Hair follicle dermal papilla cell (primary cell): ENCODE measurements at places on chromosomes 4 and X. TPM values are rescaled to one million over a fixed set of nuclear protein-coding genes. Genes with fewer than 3 reads are reported as not detected.

Gene CYSLTR1
- under 0.01 TPM in 1 of 2 replicates, not detected in the other for total RNA-seq

Gene BMPR1B
- 0.32 and 0.73 TPM in 2 replicates for total RNA-seq

Gene PHEX
- 0.24 and 0.49 TPM in 2 replicates for total RNA-seq

Gene SPOCK3
- total RNA-seq: not detected in 2 replicates

Gene SOX3
- not detected in 2 replicates for total RNA-seq

Gene EPGN
- total RNA-seq: 0.49 TPM in 1 of 2 replicates, not detected in the other

Gene NSG1
- 0.16 and 0.73 TPM in 2 replicates for total RNA-seq

Gene PABPC1L2A
- not detected in 2 replicates for total RNA-seq

Gene TMEM156
- not detected in 2 replicates for total RNA-seq

Gene TEX28
- total RNA-seq: not detected in 2 replicates

Gene TRAPPC11
- 39.6 and 45.4 TPM in 2 replicates for total RNA-seq

Gene CFAP299
- total RNA-seq: 1.6 and 3.1 TPM in 2 replicates

Gene SOD3
- total RNA-seq: 7.3 and 17.2 TPM in 2 replicates
